Progenitor cell of endocrine pancreas (in vitro differentiated cells): ENCODE measurements at places on chromosomes 6 and 20.

GRCh38 chr6:39441301-39441700 lies 118.8 kb upstream of the KCNK16 start:
- no peak for DNase-seq

- no peak for DNase-seq
These were observed 97.1 kb upstream of the FLRT3 start for GRCh38 chr20:14434384-14435136.

DNA sequence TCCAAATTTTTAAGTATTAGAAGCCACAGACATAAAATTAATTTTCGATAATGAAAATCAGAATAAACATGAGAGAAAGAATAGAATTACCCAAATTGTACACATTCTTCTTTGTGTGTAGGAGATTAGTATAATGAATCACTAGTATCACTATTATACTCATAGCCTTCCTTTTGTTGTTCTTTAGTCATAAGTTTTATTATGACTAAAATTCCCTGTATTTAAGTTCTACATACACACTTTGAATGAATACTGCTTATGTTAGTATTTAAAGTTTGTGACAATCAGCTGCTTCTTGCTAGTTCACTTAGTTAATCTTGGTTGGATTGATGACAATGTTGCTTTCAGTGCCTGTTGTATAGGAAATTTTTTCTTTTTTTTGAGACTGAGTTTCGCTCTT lies 72.7 kb downstream of the CCDC170 start:
- no peak for DNase-seq

GRCh38 chr6:144216668-144217218 lies 66.4 kb downstream of the STX11 start:
- DNase-seq: no peak

DNA sequence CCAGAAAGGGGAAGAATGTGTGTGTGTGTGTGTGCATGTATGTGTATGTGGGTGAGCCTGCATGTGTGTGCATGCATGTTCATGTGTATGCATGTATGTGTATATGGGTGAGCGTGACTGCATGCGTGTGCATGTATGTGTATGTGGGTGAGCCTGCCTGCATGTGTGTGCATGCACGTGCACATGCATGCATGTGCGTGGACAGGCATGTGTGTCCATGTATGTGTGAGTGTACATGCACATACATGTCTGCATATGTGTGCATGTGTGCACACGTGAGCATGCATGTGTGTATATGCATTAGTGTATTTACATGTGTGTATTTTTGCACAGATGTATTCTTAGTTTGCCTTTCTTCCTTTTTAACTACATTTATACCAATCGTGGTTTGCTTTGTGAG lies 601.5 kb downstream of the QKI start:
- no peak for DNase-seq

- no peak for DNase-seq
These were observed 4.8 kb downstream of the CD93 start for GRCh38 chr20:23081263-23081819.

- DNase-seq: no peak
These were observed 18.0 kb downstream of the NUDT3 start for GRCh38 chr6:34374508-34374907.

GRCh38 chr6:161798844-161799394 lies 525.1 kb upstream of the AGPAT4 start:
- no peak for DNase-seq

- no peak for DNase-seq
These were observed 478.0 kb downstream of the MMUT start for GRCh38 chr6:48985025-48985424.

DNA sequence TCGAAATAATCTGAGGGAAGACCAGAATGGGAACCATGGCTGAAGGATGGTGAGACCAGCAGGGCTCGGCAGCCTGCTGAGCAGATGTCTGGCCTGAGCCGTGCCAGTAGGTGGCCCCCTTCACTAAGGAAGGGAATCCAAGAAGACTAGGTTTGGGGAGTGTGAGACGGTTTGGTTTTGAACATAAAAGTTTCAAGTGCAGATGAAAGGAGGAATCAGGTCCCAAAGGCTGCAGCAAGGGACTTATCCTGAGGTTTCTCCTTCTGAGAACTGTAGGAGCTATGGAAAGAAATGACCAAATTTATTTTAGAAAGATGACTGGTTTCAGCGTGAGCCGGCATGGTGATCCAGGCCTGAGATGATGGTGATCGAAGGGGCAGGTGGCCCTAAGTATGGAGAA lies 4.6 kb upstream of the OSER1 start:
- peak; percentile 51 for DNase-seq

DNA sequence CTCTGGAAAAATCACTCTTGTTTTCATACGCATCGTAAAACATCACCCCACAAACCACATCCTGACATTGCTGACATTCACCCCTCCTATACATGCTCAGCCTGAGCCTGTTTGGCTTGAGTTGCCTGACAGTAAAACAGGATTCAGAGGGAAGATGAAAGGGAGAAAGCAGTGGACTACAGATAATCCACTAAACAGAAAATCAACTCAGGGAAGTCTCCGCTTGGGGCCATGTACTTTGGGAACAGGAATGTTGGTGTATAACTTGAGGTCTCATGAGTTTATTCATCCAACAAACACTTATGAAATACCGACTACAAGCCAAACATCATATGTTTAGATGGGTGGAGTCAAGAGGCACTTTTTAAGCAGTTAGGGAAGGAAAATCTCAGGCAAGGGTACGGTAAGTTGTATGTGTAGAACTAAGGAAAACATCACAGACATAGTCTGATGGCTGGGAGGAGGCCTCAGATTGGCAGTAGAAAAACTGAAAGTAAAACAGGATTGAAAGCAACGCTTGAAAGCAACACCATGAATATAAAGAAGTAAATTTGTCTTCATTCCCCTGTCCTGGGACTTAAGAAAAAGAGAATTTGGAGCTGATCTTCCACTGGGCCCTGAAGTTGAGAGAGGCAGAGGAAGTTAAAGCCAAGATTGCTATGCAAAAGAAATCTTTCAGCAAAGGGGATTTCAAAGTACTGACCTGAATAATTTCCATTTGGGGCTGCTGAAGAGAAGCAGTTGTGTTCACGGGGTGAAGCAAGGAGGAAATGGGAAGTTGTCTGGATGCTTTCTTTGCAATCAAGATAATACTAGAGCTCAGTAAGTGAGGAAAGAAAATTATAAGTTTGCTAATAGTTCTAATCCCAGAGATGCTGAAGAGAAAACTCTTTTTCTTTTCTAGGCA lies 28.8 kb downstream of the PDE7B start:
- DNase-seq: no peak

GRCh38 chr6:109440331-109441068 lies at the start of the genes PPIL6 and SMPD2:
TSS of gene PPIL6 (minus strand) at chr6:109440628. CDS start at chr6:109440590, 38 bp downstream.
TSS of gene SMPD2 (plus strand) at chr6:109440724. CDS start at chr6:109441122, 398 bp downstream.
- peak; percentile 86 for DNase-seq

DNA sequence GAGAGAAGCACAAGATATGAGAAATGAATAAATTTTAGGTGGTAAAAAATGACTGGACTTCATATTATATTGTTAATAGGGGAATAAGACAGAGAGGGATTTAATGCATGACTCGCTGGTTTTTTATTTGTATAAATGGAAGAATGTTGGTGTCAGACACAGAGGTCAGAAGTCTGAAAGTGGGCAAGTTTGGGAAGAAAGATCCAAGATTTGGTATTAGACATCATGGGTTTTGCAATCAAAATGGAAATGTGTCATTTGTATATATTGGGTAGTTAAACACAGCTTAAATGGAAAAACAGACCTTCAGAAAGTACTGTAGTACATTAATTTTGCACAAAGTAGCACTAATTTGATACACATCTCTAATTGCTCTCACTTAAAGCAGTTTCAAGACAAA lies 96.2 kb downstream of the EYA4 start:
- DNase-seq: no peak

GRCh38 chr20:58845706-58846105 lies 5.0 kb downstream of the GNAS-AS1 start:
- DNase-seq: no peak

DNA sequence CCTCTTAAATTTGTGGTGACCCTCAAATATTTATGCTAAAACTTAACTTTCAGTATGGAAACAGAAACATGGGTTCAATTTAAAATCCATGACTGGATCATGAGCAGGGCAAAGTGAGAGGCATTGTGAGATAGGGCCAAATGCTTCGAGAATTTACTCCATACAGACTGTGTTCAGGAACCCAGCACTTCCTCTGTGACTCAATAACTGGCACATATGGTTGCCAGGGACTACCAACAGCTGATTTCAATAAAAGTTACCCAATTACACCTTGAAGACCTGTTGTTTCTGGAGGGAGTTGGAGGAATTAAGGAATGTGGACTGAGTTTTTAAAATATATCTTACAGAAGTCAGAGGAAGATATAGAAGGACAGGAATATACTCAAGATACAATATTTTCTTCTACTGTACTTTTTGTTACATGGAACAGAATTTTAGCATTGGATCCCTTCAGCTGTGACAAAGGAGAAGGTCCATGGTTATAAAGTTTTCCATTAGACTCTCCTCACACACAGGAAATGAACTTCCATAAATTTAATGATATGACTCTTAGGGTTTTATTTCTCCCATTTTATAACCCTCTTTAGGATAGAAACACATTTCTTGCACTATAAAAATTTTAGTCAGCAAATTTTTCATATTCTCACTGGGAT lies 258.5 kb downstream of the KHDC1L start:
- no peak for DNase-seq

DNA sequence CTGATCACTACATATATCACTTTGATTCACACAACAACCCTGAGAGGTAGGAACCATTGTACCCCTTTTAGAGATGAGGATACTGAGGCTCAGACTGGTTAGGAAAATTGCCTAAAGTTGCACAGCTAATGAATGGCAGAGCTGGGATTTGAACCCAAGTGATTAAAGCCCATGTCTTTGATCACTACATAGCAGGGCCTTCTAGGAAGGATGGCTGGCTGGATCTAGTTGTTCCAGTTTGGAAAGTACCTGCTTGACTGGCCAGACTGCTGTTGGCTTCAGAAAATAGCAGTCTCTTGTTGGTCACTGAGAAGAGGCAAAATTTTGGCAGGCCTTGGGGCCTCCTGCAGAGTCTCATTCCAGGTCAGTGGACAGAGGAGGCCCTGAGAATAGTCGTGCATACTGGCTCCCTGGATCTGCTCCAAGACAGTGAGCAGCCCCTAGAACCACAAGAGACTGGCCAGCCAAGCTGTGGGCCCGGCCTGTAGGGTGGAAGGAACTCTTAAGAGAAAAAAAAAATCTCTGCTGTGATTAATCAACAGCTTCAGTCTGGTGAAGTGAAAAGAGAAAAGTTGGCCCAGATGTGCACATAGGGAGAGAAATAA lies 17.5 kb downstream of the PPARD start:
- no peak for DNase-seq

DNA sequence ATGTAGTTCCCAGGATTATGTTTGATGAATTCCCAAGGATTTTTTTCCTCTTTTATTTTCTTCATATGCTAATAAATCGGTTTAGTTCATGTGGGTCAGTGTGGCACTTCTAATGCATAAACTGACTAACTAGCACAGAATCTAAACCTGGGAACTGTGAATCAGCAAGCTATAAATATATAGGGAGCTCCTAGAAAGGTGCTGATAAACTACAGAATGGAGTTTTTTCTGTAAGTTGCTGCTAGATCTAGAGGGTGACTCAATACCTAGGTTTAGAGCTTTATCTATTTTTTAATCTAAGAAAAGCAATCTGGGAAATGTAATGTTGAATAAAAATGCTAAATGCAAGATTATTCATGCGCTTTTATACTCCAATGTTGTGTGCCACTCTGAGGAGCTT lies 118.8 kb upstream of the PTCHD4 start:
- DNase-seq: no peak
